Activated naive CD4-positive, alpha-beta T cell treated with Interleukin-2 at 50 U/mL for 16 hours (primary cell): ENCODE measurements at places on chromosomes 2 and 18.

- DNase-seq = no peak
Measured at GRCh38 chr2:119250718-119251290, 27.2 kb downstream of the STEAP3 start.

GRCh38 chr18:9710037-9710436 lies 1.9 kb downstream of the RAB31 start:
- DNase-seq = no peak

GRCh38 chr2:162720559-162721271 lies 117.9 kb downstream of the KCNH7 start:
- DNase-seq = no peak

- no peak for DNase-seq
Measured at GRCh38 chr2:36952748-36953197, 13.6 kb downstream of the STRN start.

DNA sequence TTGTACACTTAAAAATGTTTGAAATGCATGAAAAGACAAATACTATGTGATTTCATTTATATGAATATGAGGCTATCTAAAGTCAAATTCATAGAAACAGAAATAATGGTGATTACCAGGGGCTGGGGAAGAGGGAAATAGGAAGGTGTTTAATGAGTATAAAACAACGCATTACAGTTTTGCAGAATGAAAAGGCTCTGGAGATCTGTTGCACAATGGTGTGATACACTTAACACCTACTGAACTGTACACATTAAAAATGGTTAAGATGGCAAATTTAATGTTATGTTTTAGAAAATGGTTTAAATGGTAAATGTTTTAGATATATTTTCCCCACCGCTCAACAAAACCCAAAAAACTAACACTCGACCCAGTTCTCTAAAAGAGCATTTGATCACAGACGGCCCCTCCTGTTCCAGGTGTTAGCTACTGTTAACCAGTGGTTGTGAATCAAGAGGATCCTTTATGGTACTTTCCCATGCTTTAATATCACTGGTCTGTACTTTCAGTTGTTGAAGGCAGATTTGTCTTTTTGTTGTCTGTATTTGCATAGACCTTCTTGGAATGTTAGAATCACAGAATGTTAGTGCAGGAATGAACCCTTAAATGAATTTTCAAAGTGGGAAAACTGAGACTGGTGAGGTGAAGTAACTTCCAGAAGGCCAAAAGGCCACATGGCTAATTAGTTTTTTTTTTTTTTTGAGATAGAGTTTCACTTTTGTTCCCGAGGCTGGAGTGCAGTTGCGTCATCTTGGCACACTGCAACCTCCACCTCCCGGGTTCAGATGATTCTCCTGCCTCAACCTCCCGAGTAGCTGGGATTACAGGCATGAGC lies 10.2 kb downstream of the RAB10 start:
- peak; percentile 6 for DNase-seq

GRCh38 chr18:9233771-9234440 lies 97.3 kb downstream of the ANKRD12 start:
- no peak for DNase-seq

- DNase-seq = no peak
Measured at GRCh38 chr18:56473400-56474024, 164.9 kb downstream of the TXNL1 start.

- no peak for DNase-seq
Measured at GRCh38 chr2:224272237-224272910, 129.5 kb downstream of the FAM124B start.

DNA sequence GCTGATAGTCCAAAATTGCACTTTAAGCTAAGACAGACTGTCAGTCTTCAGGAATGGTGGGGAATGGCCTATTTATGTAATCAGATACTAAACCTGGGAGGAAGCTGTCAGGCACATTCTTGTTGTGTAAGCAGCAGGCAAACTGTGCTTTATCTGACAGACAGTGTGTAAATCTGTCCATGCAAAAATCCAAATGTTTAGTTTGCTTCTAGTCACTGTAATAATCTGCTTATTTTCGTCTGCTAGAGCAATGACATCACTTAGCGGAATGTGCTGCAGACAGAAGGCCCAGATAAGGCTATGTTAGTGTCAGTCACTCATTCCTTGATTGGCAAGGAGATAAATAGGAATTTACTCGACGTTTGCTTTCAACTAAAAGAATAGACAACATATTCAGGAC lies 263.5 kb downstream of the ZNF407 start:
- DNase-seq = no peak

DNA sequence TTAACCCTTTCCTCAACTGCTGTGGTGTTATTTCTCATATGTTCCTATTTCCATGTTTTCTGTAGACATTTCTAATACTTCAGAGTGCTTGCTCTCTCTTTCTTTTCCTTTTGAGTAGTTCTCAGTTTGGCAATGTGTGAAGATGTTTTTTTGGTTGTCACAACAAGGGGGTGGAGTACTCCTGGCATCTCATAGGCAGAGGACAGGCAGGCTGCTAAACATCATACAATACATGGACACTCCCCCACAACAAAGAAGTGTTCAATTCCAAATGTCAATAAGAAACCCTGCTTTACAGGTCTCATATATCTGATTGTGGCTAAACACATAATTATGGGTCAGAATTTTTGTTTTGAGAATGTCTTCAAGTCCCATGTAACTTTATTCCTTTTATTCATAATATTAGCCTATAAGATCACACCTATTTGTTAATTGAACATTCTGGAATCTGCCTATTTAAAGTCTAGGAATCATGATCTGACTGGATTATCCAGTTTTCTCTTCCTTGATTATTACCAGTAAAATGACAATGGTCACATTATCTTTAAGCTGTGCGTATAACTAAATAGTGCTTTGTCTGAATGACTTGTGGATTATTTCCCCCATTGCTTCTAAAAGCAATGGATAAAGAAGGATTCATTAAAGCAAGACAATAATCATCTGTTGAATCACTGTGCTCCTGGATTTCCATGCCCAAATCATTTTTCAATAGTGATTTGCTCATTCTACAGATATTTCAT lies 46.8 kb upstream of the ITPRID2 start:
- DNase-seq = no peak

GRCh38 chr2:64679673-64680425 lies 26.1 kb upstream of the SERTAD2 start:
- DNase-seq = no peak

DNA sequence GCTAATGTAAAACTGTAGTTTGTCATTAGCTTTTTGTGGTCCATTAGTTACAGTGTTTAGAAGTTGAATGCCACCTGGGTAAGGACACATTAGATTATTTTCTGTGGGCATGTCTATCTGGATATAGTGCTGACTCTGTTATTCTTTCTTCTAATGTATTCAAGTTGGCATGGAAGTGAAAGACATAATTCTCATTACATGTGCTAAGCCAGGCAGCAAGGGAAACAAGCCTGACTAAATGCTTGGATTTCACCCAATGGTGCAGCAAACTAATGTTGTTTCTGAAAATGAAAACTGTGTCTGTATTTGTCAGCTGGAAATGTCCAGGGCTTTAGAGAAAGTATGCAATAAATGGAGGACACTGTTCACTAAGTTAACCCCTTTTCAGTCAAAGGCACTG lies 100.7 kb downstream of the NUP35 start:
- DNase-seq = no peak

- DNase-seq = no peak
Measured at GRCh38 chr2:215421859-215422461, 13.9 kb downstream of the FN1 start.

DNA sequence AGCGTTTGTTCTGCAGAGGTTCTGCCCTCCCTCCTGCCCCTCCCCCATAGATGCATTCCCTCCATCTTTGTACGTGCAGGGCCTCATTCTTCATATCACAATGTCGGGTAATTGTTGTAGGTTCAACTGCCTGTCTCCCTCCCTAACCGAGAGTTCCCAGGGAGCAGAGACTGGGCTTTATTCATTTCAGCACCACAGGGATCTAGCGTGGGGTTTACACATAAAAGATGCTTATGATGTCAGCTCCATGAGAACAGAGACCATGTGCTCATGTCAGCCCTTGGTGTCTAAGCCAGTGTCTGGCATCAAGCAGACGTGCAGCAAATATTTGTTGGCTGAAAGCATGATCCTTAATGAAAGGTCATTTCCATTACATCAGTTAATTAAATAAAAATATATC lies 298.9 kb upstream of the TRIB2 start:
- no peak for DNase-seq

DNA sequence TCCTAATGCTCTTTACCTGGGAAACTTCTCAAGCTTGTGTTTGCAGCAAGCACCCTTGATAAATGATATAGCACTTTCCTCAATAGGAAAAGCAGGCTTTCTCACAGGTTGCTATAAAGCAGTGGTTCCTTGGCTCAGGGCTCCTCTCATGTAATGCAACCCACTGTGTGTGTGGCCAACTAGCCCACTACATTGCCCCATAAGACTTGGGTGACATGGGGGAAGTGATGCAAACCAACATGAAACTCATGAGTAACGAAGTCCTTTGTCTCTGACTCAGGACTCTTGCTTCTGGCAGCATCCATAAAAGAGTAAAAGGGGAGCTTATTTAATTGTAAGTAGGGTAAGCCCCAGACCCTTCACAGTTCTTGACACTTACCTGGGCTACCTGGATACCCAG lies 106.9 kb downstream of the COL4A4 start:
- no peak for DNase-seq

DNA sequence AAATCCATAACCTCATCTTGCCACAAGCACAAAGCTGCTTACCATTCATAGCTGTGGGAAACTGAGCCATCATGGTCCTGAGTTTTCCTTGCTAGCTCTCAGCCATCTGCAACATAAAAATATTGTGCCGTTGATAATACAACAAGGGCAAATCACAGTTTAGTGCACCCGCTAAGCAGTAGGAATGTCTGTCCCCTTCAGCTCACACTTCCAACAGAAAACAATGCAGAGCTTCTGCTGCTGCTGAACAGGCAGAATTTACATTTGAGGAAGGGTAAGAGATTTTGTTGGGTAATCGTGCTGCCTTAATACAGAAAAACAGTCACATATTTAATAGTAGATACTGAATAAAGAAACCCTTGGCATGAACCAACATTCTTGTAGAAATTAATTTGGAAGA lies 32.3 kb downstream of the ITSN2 start:
- DNase-seq = no peak

GRCh38 chr18:66495844-66496243 lies 108.0 kb downstream of the CDH19 start:
- no peak for DNase-seq

DNA sequence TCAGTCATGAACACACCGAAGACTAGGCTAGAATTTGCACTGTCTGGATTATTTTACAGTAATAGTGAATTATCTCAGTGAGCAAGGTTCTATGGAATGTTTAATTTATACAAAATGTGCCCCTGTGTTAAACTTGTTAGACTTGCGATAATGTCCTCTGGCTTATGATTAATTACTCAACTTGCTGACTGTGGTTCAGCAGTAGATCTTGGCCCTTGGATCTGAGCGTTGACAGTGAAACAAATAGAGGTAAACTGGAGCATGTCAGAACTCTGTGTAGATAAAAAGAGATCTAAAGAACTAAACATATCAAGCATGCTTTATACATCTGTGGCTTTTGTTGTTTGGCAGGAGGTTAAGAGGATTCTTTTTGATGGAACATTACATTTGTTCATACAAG lies 407.6 kb downstream of the DSEL start:
- DNase-seq = no peak

DNA sequence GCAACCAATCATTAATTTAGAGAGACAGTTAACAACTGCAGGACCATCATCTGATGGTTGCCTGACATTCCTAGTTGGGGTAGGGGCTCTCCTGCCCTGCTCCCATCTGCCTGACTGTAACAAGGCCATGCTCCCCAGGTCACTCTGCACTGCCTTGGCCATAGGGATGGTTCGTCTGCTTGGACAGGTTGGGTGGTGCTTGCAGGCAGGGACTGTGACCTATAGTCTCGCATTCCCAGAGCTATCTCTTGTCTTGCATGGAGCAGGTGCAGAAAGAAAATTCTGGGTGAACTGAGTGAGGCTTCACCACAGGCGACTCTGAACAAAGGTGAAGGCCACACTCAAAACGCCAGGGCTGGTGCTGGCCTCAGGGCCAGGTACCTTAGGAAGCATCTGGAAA lies 64.7 kb downstream of the EMILIN2 start:
- no peak for DNase-seq

GRCh38 chr2:8058652-8059051 lies 623.2 kb upstream of the ID2 start:
- no peak for DNase-seq

GRCh38 chr2:68811364-68811763 lies 59.8 kb downstream of the BMP10 start:
- no peak for DNase-seq

DNA sequence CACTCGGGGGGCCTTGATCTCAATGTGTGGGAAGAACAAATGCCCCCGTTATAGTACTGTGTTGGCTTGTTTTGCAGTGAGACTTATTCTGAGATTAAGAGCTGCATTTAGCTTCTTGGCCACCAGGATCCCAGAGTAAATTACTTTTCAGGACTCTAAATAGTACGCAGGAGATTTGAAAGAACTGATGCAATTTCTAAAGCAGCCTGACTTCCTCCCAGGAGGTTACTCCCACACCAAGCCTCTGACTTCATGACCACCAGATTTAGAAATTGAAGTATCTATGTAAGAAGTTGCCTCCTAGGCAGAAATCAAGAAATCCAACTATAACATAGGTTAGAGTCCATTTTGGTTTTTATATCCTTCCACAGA lies 67.0 kb downstream of the FEZ2 start:
- no peak for DNase-seq

DNA sequence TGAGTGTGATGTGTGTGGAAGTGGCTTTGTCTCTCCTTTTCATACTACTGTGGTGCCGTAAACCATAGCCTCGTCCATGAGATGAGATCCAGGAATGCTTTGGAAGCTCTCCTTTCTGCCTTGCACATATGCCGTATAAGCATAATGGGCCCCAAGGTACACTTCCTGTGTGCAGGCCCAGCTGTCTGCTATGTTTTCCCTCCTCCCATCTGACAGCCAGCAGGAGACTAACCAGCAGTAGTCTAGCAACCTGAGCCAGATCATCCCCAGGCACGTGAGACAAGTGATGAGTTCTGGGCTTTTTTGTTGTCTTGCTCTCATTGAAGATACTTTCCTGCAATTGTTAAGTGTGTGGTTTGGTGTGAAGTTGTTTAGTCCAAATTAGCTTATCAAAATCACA lies 555.5 kb upstream of the LRRTM4 start:
- no peak for DNase-seq

DNA sequence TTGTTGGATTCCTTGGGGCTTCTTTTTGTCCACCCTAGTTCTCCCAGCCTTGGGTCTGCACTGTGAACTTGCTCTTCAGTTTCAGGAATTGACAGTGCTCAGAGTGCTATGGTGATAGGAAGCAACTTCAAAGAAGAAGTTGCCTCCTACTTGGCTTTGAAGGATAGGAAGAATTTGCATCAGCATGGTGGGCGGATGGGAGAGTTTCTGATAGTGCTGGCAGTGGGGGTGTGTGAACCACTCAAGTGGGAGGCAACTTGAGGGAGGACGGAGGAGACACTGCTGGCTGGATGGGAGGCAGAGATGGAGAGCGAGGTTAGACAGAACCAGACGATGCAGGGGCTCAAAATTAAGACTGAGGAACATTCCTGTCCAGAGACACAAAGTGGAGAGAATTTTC lies 164.4 kb upstream of the SKOR2 start:
- no peak for DNase-seq

- DNase-seq = no peak
Measured at GRCh38 chr2:44786817-44787214, 154.7 kb upstream of the SIX3 start.

GRCh38 chr2:147405651-147406050 lies 439.2 kb upstream of the ACVR2A start:
- no peak for DNase-seq
